ENCODE measurements at places on chromosomes 3 and 15.

GRCh38 chr3:170730071-170730812 is 139.8 kb downstream of the RPL22L1 start:
- no peak for DNase-seq

- DNase-seq: no peak
These were observed 159.4 kb upstream of the SMAD3 start for GRCh38 chr15:66905954-66906353.

DNA sequence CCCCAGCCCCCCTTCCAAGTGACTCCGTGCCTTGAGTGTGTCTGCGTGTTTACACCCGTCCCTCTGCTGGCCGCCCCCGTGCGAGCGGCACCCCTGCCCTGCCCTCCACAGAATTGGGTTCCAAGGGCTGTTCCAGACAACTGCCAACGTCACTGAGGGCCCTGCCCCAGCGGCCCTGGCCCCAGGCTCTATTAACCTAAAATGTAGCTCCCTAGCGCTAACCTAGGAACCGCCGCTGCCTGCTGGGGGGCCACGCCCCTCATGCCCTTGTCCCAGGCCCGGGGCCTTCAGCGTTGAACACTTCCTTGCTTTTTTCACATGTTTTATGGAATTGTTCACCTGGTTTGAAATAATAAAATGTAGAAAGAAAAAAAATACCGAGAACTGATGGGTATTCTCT is 10.0 kb upstream of the SEMA3B start:
- DNase-seq: peak; percentile 16

GRCh38 chr15:44023176-44023575 is 171.9 kb downstream of the FRMD5 start:
- DNase-seq: no peak

DNA sequence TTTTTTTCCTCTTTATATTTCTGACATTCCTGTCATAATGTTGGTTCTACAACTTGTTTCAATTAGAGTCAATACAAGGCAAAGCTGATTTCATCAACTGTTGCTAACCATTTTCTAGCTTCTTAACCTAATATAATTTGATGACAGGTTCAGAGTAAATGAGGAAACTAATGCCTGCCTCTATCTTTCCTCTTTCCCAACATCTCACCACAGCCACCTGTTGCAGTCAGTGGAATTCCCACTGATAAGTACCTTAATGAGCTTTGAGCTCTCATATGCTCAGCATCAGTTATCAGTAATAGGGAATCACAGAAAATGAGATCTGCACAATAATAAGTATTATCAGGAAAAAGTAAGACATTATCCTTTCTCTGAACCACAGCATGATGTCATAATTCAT is 241.9 kb downstream of the MEIS2 start:
- no peak for DNase-seq

- DNase-seq: peak; percentile 81
These were observed 27.2 kb downstream of the INTS14 start for GRCh38 chr15:65583701-65584100.

GRCh38 chr15:70156671-70157271 is 59.1 kb upstream of the TLE3 start:
- no peak for DNase-seq

DNA sequence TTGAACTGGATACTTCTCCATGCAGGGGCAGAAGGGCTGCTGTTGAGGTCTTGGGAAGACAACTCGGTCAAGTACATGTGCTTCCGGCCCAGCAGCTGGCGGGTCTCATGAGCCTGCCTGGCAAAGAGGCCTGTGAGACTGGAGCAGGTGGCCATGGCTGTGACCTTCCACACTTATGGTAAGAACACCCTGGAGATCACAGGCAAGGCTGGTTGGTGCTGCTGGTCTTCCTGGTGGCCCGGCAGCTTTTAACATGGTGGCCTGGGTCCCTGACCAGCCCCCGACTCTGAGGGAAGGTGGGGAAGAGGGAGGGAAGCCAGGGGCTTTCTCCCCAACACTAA is 15.4 kb downstream of the CHRD start:
- no peak for DNase-seq

GRCh38 chr3:9881441-9881840 is 1.4 kb upstream of the CIDEC start:
- no peak for DNase-seq

- DNase-seq: no peak
These were observed 11.2 kb upstream of the ATP11B start for GRCh38 chr3:182782149-182782548.

GRCh38 chr3:16373341-16373946 is 108.4 kb downstream of the OXNAD1 start:
- DNase-seq: no peak

DNA sequence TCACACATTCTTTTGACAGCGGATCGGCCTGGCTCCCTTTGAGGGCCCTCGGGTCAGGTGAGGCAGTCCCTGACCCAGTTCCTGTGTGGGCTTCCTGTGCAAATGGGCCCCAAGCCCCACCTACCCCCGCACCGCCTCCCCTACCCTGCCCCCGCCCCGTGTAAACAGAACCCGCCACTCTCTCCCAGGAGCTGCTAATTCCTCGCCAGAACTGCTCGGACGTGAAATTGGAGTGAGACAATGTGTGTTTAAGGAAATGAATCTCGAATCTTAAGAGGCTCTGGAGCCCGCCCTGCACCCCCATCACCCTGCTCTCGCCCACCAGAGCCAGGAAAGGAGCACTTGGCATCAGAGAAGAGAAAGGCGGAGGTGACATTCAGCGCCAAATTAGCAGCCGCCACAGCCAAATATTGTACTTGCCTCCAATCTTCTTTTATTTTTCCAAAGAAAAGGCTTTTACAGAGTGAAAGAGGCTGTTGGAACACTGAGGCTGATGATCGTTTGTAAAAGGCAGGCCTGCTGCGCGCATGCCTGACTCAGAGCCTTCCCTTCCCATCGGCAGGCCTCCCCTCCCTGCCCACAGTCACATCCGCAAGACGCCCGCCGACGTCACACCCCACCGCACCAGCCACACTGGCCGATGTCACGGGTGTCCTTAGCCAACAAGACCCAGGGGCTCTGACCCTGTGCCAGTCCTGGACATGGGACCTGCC is 53.1 kb downstream of the CACNA2D2 start:
- peak; percentile 82 for DNase-seq

DNA sequence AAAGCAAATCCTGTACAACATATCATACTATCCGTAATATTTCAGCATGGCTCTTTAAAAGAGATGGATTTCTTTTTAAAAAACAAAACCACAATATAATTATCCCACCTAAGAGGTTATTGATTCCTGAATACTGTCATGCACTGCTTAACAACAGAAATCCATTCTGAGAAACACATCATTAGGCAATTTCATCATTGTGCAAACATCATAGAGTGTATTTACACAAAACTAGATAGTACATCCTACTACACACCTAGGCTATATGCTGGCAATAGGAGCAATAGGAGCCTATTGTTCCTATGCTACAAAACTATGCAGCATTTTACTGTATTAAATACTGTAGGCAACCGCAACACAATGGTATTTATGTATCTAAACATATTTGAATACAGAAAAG is 242.0 kb downstream of the NEK10 start:
- DNase-seq: no peak

- DNase-seq: no peak
These were observed 236.9 kb upstream of the TRIM42 start for GRCh38 chr3:140441006-140441405.

- no peak for DNase-seq
These were observed 350.7 kb downstream of the NSUN3 start for GRCh38 chr3:94413336-94414108.

DNA sequence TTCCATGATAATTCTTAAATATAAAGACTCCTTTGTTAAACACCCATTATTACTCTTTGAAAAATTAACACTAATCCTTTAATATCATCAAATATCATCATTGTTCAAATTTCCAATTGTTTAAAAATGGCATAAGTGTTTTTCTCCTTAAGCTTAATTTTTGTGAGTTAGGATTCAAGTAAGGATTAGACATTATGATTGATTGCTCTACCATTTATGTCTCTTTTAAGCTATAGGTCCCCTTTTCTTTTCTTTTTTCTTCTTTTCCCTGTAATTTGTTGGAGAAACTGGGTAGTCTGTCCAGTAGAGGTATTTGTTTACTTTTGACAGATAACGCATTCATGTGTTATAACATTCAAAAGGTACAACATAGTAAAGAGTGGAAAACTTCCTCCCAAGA is 9.1 kb downstream of the ABHD2 start:
- DNase-seq: no peak

DNA sequence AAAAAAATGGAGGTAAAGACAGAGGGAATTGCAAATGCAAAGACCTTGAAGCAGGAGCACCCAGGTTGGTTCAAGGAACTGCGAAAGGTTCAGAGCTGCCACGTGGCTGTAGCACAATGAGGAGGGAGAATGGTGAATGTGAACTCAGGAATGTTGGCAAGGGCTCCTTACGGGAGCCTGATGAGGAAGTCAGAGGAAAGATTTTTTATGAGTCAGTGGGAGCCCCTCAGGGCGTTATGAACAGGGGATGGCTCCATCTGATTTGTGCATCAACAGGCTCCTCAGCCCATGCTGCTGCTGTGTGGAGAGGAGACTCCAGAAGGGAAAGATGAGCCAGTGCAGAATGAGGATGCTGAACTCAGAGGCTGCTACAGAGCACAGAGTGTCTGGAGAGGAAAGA is 194.4 kb downstream of the ARRDC4 start:
- DNase-seq: no peak

DNA sequence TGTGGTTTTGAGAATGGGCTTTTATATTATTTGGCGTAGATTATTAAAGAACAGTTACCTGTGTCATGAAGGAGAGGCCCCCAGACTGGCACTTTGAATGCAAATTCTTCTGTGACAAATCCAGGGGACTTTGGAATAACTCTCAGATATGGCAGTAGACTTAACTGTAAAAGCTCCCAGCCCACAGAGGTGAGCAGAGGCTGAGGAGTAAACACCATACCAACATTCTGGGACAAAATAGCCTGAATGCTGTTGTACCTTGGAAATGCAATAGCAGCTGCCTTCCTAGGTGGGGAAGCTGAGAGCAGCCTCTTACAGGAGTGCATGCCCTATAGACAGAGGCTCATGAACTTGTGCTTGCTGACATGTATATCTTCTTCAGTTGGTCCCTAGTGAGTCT is 187.6 kb upstream of the CTDSPL start:
- DNase-seq: no peak

GRCh38 chr15:38049891-38050290 is 115.5 kb downstream of the TMCO5A start:
- no peak for DNase-seq

- no peak for DNase-seq
These were observed 16.9 kb upstream of the TSC22D2 start for GRCh38 chr3:150391161-150391560.

- DNase-seq: no peak
These were observed 92.0 kb upstream of the VGLL3 start for GRCh38 chr3:87082796-87083440.

All from CD4-positive, alpha-beta T cell treated with Interleukin-17A for 1 hour (primary cell).